Activated CD8-positive, alpha-beta memory T cell treated with anti-CD3 and anti-CD28 coated beads for 1 hour (primary cell): ENCODE measurements at places on chromosomes 2 and 18.

DNA sequence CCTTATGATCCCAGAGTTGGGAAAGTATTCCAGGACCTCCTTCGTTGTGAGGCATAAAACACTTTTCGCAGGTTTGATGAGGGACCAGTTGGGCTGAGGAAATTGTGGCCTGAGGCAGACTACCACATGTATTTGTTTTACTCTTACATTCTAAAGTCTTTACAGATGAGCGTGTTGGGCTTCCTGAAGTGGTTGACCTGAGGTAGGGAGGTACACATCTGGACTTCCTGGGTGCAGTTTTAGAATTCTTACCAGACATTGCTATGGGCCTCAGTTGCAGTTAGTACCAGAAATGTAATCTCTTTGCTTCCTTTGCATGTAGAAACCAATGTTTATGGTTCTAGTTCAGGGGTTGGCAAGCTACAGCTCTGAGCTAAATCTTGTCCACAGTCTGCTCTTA is 48.7 kb downstream of the COA5 start:
- no peak for DNase-seq

- DNase-seq = no peak
Measured at GRCh38 chr2:73812635-73813034, 16.1 kb upstream of the STAMBP start.

DNA sequence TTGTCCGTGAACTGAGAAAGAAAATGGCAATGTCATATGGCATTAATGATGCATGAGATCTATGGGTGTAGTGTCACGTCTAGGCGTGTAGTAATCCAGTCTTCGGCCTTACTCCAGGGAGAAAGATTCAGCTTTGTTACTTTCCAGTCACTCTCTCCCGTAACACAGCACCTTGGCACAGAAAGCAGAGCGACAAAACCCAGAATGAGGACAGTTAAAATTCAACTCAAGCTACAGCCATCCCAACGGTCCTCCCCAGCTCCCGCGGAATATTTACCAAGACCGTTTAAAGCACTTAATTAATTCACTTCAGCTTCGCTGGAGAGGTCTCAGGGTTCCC is 797 bp upstream of the CRIM1 start:
- DNase-seq = no peak

- DNase-seq = no peak
Measured at GRCh38 chr2:30336084-30336483, 104.8 kb downstream of the LBH start.

DNA sequence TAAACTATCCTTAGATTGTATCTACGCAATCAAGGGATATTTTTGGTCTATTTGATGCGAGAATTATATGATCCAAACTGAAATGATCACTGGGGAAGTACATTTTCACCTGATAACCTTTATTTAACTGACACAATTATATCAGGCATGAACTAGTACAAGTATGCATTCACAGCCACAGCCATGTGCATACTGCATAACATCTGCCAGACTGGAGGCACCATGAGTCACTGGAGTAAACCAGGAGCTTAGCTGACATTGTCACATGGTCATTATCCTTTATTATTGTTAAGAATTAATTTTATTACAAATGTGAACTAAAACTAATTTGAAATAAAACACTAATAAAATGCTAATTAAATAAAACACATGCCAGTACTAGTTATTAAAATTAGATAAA is 1127.1 kb downstream of the DPP10 start:
- DNase-seq = no peak

- no peak for DNase-seq
Measured at GRCh38 chr18:79940126-79940813, 11.2 kb downstream of the SLC66A2 start.

GRCh38 chr18:6590326-6590725 is 139.2 kb upstream of the ARHGAP28 start:
- DNase-seq = no peak

GRCh38 chr2:37389395-37389794 is 45.0 kb downstream of the QPCT start:
- no peak for DNase-seq

DNA sequence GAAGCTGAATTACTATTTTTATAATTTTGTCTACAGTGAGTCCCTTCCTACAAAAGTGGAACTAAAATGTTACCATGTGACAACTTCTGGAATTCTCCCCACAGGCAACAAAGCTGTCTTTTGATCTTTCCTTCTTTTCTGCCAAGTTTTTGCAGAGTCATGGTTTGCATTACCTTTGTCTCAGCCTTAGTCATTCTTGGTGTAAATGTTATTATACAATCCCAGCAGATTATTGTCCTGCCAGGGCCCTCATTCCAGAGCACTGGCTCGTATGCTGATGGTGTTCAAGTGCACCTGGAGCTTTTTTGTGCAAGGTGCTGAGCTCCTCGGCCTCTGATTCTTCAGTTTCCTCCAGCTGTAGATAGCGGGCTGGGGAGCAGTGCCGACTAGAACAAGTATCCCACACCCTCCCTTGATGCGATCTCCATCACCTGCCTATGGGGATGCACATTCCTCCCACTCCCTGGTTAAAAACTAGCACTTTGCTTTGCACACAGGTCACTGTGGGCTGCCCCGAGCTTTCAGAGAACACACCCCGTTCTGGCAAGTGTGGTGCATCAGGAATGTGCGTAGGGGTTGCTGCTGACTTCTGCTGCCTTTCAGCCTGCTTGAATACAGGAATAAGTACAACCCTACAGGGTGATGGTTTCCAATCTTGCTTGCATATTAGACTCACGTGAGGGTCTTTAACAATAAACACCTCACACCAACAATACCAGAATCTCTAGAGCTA is 263.6 kb downstream of the RNF144A start:
- DNase-seq = no peak

DNA sequence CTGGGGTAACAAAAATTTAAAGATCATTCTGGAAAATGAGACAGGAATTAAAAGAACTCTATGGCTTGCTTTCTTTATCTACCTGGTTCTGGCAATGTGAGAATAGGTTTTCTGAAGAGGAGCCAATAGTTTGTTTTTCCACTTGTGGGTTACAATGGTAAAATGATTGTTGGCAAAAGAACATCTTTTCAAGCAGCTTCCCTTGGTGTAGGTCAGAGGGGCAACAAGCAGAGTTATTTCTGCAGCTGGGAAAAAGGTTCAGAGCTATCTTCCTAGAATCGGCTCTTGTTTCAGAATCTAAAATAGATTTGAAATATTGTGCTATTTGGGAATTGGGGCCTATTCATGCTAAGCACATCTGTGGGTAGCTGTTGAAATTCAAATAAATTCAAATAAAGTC is 11.5 kb upstream of the TSPYL6 start:
- DNase-seq = no peak

DNA sequence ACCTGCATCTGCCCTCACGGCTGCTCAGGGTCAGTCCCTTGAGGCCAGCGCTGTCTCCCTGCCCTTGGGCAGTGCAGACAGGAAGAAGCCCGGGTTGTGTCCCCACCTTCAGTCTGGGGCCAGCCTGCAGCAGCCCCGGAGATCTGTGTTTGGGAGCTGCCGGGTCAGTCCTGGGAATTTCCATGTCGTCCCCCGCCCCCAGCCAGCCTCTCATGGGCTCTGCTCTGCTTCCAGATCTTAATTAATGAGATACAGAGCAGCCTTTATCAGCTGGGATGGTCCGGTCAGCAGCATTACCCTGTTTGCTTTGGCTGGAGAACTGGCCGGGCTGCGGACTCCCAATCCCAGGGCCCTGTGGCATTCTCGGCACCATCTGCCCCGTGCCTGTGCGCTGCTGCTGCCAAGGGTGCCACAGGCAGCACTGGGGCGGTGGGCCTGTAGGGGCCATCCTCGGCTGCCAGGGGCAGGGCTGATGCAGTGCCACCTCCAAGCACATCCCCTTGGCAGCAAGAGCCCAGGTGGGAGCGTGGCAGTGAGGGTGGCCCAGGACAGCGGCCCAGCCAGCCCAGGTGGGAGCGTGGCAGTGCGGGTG is 2.4 kb downstream of the BOK start:
- DNase-seq = no peak

GRCh38 chr18:36176177-36176584 is 11.1 kb upstream of the MOCOS start:
- DNase-seq = no peak

DNA sequence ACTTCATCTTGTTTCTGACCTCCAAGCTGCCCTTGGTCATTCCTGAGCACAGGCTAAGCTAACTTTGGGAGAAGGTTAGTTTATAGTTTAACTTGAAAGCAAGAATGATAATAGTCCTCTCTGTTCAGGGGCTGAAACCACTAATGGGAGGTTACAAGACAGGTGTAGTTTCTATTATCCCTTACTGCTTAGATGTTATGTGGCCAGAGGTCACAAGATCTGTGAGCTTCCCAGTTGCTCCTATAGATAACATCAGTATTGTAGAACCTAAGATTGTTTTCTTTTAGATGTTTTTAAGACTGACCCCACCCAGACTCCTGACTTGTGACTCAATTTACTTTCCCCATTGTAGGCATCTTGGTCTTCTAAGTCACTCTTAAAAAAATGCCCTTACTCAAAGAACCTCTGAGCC is 94.8 kb upstream of the LPIN2 start:
- DNase-seq = no peak

DNA sequence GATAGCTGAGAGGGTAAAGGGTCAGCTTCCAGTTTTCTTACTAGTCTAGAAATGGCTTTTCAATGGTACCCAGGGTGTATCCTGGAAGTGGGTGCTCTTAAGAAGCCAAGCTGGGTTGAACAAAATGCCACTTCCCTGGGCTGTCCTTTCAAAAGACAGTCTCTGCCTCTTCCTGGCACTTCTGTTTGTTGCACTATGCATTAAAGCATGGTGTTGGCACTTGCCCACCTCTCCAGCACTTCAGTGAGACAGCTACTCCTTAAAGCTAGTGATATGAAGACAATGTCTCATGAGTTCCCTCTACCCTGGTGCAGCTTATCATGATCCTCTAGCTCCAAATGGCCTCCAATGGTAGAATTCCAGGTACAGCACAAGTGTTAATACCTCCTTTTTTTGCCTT is 74.3 kb upstream of the IGFBP5 start:
- no peak for DNase-seq

GRCh38 chr2:97834610-97835009 is 121.2 kb downstream of the ZAP70 start:
- no peak for DNase-seq

DNA sequence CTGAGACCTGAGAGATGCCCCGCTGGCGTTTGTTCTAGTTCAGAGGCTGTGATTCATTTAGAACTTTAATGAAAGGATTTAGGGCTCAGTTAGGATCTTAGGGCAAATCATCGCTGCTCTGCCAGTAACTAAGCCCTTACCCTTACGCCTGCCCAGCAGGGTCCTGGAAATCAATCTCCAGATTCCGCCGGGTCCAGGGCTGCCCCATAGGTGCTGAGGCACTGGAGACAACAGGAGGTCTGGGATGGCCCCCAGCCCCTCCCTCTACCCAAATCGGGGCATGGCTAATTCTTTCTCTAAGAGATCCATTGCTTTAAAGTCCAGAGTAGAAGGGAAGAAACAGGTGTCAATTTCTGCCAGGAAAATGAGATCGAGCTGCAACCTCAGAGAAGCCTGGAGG is 83.1 kb downstream of the SDC1 start:
- no peak for DNase-seq

DNA sequence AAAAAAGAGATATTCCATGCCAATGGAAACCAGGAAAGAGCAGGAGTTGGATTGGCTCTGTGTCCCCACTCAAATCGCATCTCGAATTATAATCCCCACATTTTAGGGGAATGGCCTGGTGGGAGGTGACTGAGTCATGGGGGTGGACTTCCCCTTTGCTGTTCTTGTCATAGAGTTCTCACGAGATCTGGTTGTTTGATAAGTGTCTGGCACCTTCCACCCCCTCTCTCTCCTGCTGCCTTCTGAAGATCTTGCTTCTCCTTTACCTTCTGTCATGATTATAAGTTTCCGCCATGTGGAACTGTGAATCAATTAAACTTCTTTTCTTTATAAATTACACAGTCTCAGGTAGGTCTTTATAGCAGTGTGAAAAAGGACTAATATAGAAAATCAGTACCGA is 355.6 kb downstream of the NBAS start:
- no peak for DNase-seq

GRCh38 chr2:13193900-13194299 is 477.2 kb downstream of the TRIB2 start:
- no peak for DNase-seq

DNA sequence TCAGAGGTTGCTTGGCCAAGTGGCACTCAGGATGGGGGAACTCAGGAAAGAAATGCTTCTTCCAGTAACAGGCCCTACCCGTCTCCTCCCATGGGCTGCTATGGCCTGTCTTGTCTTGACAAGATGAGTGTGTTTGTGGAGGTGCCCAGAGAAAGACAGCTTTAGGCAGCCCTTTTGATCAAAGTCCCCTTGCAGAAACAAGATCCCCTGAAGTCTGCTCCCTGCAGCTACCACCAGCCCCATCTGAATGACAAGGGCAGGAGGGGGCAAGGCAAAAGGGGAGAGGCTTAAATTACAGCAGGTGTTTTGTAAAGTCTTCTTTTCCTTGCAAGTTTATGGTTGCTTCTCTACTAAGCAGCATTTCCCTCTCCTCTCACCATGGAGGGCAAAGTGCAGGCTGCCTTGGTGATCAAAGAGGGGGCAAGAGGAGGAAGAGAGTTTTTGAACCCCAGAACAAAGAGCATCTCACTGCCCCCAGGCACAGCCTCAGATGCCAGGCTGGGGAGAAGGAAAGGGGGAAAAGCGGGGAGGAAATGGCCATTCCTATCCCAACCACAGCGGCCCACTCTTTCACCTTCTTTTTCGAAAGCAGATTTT is 6.7 kb downstream of the EVA1A start:
- DNase-seq = no peak

- no peak for DNase-seq
Measured at GRCh38 chr2:60296219-60296955, 257.1 kb downstream of the BCL11A start.

DNA sequence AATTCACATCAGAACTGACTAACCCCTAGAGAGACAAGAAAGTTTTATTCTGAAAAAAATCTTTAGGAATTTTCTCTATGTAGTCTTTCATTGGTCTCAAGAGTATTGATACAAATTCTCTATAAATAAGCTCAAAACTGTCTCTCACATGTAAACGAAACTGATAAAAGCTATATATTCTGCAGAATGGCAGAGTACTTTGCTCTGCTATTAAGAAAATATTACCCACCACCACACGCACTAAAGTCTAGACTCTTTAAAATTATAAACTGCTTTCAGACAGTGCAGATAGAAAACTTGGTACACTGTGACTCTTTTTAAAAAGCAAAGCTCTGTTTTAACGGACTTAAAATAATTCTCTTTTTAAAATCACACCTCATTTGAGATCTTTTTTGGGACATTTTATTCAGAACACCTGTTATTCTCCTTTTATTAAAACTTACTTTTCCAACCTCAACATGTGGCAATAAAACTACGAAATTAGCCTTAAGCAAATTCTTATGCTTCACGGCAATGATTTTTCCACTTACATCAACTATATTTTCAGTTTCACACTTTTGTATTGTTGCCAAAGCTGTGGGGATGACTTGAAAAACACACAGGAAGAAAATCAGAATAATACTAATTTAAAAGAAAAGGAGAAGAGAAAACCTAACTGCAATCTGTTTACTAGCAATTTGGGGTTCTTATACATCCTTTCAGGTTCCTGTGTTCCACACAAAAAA is 58.0 kb downstream of the CCDC88A start:
- DNase-seq = no peak

GRCh38 chr2:160156100-160156499 is 44.0 kb downstream of the ITGB6 start:
- DNase-seq = no peak
